Breast epithelium (tissue), 4 donors: ENCODE measurements at places on chromosomes 7 and 10.
A peak's percentile ranks its signal among the peaks of the same experiment; 100 is the strongest.

DNA sequence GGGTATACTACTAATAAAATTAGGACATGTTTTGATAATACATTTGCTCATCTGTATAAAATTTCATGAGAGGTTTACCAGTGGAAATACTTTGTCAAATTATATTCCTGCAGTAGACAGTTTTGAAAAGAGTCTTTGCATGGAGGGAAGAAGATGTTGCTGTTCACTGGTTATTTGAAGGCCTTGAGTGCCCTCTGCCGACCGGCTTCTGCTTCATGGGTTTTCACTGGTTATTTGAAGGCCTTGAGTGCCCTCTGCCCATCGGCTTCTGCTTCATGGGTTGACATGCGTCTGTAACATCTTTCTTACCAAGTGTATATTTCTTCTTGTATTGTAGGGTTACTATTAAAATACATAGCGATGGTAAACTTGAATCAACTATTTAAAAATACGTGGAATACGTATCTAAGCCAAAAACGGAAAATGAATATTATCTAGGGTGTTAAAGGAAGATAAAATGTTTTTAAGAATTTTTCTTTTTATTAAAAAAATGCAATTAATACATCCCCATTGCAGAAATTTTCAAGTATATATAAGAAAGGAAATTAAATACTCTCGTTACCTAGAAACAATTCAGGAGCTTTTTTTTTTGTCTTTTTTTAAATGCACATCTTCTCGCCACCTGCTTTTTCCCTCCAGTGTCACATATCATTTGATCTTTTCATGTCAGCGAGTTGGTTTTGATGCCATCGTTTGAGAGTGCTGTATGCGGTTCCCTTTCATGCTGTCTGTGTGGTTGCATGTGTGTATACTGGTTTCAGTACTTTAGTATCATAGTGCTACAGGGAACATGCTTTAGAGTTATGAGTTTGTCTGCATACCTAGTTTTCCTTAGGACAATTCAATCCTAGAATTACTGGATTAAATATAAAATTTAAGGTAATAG lies 73.4 kb downstream of the SHH start:
- peaks cover 8% of the 10 kb centered on the region for H3K36me3 ChIP-seq
- no peak overlapping the region for H3K27ac ChIP-seq
- DNase-seq: peak; percentile 64
- H3K4me3 ChIP-seq: no peak overlapping the region
- no peaks in the 10 kb centered on the region for H3K27me3 ChIP-seq

DNA sequence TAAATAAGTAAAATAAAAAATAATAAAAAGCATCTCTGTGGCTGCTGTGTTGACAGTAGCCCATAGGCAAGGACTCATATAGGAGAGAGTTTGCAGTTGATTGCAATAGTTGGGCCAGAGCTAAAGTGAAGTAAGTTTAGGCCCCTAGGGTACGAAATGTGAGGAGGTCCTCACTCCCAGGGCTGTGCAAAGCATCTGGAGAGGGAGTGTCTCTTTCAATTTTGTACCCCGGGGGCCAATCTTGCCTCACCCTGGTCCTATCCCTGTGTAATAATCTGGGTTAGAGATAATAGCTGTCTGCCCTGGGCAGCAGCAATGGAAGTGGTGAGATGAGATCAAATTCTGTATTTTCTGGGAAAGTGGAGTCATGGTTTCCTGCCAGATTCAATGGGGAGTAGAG lies 365.7 kb downstream of the GATA3 start:
- DNase-seq: no peak
- no peak overlapping the region for H3K4me3 ChIP-seq
- H3K4me1 ChIP-seq: no peaks in the 10 kb centered on the region

DNA sequence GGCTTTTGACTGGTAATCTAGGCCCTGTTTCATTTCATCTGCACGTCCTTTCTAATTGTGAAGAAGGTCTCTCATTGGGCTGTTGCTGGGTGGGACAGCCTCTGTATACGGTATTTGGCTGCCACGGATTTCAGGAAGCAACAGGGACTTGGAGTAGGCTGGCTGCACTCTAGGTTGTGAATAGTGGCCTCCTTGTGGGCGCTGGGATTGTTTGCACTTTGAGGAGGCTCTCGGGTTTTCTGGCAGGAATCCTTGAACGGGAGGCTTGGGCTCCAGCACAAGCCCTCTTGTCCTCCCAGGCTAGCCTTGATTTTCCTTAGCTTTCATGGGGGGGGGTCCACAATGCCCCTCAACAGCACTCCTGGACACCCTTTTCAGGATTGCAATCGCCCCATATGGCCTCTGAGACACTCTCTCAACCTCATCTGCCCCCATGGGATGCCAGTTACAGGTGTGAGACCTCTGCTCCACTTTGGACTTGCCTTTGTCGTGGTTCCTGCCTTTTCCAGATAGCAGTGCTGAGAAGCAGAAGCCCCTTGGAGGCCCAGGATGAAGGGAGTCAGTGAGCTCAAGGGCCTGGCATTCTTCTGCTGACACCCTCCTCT lies 33.9 kb upstream of the ZNF273 start:
- DNase-seq: no peak
- H3K4me3 ChIP-seq: no peak overlapping the region
- H3K27me3 ChIP-seq: no peaks in the 10 kb centered on the region

- no peaks in the 10 kb centered on the region for H3K4me1 ChIP-seq
- DNase-seq: no peak
- H3K27ac ChIP-seq: no peak overlapping the region
- H3K4me3 ChIP-seq: no peak overlapping the region
- no peaks in the 10 kb centered on the region for H3K36me3 ChIP-seq
Observed at GRCh38 chr10:52877451-52877850, 104.9 kb upstream of the MBL2 start.

DNA sequence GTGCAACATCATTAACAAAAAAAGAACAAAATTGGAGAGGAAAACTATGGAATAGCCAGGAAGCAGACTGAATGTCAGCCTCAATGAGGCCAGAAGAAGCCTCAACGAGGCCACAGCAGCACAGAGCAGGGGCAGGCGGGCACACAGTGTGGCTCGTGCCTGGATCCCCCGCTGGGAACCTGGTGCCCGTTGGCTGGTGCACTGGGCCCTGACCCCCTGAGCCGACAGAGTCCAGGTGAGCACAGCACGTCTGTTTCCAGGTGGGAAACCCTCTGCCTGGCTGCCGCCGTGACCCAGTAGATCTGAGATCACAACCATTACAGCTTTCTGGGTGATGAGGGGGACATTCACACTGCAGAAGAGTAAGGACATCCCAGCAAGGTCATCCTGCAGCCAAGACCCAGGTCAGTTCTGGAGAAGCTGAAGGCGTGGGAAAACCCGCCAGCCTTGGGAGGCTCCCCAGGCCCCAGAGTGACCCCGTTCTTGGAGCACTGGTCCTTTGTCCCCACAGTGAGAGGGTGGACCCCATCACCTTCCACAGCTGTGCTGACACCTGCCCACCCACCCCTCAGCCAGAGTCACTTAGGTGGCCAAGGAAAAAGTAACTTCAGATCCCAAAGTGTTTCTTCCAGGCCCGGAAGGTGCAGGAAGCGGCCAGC lies 222.1 kb downstream of the ADARB2 start:
- H3K36me3 ChIP-seq: no peaks in the 10 kb centered on the region
- H3K27me3 ChIP-seq: no peaks in the 10 kb centered on the region
- H3K4me1 ChIP-seq: no peaks in the 10 kb centered on the region
- DNase-seq: no peak

DNA sequence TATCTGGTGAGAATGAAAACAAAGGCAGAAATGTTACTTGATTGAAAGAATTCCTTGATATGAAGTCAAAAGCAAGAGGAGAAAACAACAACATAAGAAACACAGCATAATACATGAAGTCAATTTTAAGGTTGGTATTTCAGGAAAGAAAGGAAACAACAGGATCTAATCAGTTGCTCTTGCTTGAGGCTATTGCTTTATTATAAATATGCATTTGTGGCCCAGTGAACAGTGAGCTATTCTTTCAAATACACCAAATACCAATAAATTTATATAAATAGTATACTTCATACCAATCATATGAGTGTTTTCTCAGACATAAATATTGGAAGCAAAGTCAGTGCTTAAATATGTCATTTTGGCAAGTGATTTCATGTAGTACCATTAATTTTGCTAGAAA lies 806.6 kb downstream of the NXPH1 start:
- no peak overlapping the region for H3K4me3 ChIP-seq
- no peaks in the 10 kb centered on the region for H3K4me1 ChIP-seq
- no peaks in the 10 kb centered on the region for H3K36me3 ChIP-seq
- no peaks in the 10 kb centered on the region for H3K27me3 ChIP-seq
- no peak overlapping the region for H3K27ac ChIP-seq

DNA sequence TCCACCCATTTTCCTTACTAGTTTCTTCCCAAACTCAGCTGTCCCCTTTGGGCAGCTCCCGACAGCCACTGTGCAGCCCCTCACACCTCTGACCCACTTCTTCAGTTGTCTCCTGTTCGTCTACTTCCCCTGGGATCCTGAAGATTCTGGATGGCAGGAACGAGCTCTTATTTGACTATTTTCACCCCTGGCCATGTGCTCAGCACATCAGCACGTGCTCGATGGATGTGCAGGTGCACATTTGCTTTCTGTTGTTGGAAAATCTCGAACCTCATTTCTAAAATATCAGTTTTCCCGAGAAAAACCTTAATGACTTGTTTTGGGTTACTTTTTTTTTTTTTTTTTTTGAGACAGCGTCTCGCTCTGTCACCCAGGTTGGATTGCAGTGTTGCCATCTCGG lies 31.8 kb upstream of the RBM33 start:
- H3K36me3 ChIP-seq: no peaks in the 10 kb centered on the region
- no peak overlapping the region for H3K27ac ChIP-seq
- H3K27me3 ChIP-seq: no peaks in the 10 kb centered on the region
- no peaks in the 10 kb centered on the region for H3K4me1 ChIP-seq

GRCh38 chr10:71274901-71275796 lies 43.9 kb upstream of the SLC29A3 start:
- H3K27ac ChIP-seq: no peak overlapping the region
- H3K36me3 ChIP-seq: no peaks in the 10 kb centered on the region
- H3K4me1 ChIP-seq: no peaks in the 10 kb centered on the region
- DNase-seq: no peak

GRCh38 chr7:5528815-5529442 lies 105.3 kb upstream of the TNRC18 start:
- H3K4me3 ChIP-seq: peak overlapping the region; percentile 88
- no peaks in the 10 kb centered on the region for H3K36me3 ChIP-seq
- no peak for DNase-seq

GRCh38 chr7:87038993-87039690 lies 20.3 kb downstream of the ELAPOR2 start:
- H3K27ac ChIP-seq: no peak overlapping the region
- peak overlapping the region; percentile 9 for H3K4me3 ChIP-seq
- H3K27me3 ChIP-seq: no peaks in the 10 kb centered on the region
- H3K4me1 ChIP-seq: no peaks in the 10 kb centered on the region

DNA sequence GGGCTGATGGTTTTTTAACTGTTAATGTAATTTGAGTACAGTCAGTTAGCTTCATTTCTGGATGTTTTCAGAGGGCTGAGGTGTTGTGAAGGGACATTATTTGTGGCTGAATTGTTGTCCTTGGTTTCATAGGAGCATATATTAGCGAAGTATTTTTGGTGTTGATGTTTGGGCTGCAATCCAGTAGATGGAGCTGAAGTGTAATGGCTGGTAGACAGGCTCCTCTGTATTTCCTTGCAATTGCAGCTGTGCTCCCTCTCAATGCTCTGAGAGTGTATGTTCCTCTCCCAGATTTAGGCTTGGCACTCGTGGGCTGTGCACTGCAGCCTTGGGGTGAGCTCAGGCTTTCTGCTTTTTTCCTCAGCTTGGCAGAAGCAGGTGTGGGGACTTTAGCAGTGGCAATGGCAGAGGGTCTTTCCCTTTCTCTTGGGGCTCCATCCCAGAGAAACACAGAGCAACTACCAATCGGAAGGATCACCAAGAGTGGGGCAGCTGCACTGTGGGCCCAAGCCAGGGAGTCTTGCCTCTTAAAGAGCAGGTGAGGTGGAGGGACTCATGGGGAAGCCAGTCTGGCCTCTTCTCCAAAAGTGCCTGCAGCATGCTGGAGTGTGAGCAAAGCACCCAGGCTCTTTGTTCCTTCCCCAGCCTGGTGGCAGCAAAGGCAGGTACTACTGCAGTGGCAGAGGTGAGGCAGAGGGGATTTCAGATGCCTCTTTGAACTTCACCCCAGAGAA lies 544.4 kb downstream of the SH2D4B start:
- no peaks in the 10 kb centered on the region for H3K27me3 ChIP-seq
- no peaks in the 10 kb centered on the region for H3K4me1 ChIP-seq
- H3K4me3 ChIP-seq: no peak overlapping the region
- H3K36me3 ChIP-seq: no peaks in the 10 kb centered on the region

DNA sequence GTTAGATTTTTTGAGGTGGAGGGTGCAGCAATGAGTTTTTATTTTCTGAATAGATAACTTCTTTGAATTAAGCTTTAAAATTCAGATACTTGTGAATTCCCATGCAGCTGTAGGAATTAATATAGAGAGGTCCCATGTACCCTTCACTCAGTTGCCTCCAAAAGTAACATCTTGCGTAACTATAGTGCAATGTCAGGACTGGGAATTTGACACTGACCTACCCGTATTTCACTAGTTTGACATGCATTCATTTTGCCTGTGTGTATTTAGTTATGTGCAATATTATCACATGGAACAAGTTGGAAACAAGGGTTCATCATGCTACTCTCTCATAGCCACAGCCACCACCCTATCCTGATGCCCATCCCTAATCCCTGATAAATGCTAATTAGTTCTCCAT lies 147.1 kb upstream of the IGFBP3 start:
- no peaks in the 10 kb centered on the region for H3K27me3 ChIP-seq
- no peaks in the 10 kb centered on the region for H3K4me1 ChIP-seq
- H3K27ac ChIP-seq: no peak overlapping the region
- no peak overlapping the region for H3K4me3 ChIP-seq

DNA sequence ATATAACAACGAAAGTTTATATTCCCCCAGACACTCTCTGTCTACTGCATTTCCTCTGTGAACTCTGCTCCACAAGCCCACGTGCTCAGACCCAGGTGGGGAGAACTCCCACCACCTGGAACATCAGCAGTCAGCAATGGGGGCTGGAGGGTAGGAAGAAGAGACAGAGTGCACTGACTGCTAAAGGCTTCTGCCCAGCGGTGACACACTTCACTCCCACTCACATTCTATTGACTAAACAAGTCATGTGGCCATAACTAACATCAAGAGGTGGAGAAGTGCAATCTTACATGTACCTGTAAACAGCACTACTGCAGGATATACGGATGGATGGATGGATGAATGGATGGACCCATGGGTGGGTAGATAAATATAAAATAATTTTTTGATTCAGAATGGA lies 122.2 kb downstream of the MPP7 start:
- no peak overlapping the region for H3K27ac ChIP-seq
- H3K4me3 ChIP-seq: no peak overlapping the region
- H3K4me1 ChIP-seq: no peaks in the 10 kb centered on the region
- no peak for DNase-seq
- no peaks in the 10 kb centered on the region for H3K27me3 ChIP-seq
- no peaks in the 10 kb centered on the region for H3K36me3 ChIP-seq

DNA sequence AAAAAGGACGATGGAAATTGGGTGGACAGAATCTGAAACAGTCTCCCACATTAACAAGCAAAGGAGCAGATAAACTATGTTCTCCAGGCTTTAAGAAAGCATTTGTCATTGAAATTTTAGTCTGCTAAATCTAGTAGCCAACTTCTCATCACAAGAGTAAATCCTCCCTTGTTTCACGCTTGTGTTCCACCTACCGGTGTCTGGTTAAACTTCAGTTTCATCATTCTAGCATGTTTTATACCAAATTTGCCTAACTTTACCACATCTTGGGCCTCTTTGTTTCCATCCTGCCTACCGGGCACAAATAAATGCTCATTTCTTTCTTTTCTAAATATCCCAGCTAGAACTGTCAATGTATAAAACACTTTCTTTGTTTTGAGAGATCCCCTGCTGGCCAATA lies 5.8 kb downstream of the LIPA start:
- H3K4me3 ChIP-seq: no peak overlapping the region
- H3K4me1 ChIP-seq: no peaks in the 10 kb centered on the region
- H3K27ac ChIP-seq: no peak overlapping the region
- no peaks in the 10 kb centered on the region for H3K27me3 ChIP-seq
- no peaks in the 10 kb centered on the region for H3K36me3 ChIP-seq

GRCh38 chr10:8325024-8325980 lies 270.8 kb downstream of the GATA3 start:
- no peaks in the 10 kb centered on the region for H3K36me3 ChIP-seq
- no peaks in the 10 kb centered on the region for H3K4me1 ChIP-seq
- no peaks in the 10 kb centered on the region for H3K27me3 ChIP-seq
